B cell (primary cell): ENCODE measurements at places on chromosomes 6 and 20. TPM values are rescaled to one million over a fixed set of nuclear protein-coding genes. Genes with fewer than 3 reads are reported as not detected.

- no peak for DNase-seq
Measured at GRCh38 chr20:47066484-47067270, 172.0 kb downstream of the EYA2 start.

Gene OR2J3
- total RNA-seq: not detected in 2 replicates

DNA sequence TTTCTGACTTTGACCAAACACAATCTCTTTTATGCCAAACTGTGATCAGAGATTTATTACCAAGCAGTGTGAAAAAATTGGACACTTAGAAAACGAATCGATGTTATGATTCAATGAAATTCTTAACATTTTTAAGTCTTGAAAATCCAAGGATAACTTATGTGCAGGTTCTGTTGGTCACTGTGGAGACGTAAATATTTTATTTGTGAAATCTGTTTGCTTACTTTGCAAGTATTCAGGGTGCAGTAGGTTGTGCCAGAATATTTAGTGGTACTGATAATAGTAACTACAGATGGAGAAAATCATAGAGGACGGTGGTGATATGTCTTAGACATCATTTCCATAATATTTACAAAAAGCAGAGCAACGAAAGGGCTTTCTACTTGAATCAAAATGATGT is 97.3 kb downstream of the BMP2 start:
- no peak for DNase-seq

GRCh38 chr6:41691426-41692079 is 43.9 kb downstream of the TFEB start:
- no peak for DNase-seq

- no peak for DNase-seq
Measured at GRCh38 chr20:32189123-32189410, 18.5 kb downstream of the PLAGL2 start.

DNA sequence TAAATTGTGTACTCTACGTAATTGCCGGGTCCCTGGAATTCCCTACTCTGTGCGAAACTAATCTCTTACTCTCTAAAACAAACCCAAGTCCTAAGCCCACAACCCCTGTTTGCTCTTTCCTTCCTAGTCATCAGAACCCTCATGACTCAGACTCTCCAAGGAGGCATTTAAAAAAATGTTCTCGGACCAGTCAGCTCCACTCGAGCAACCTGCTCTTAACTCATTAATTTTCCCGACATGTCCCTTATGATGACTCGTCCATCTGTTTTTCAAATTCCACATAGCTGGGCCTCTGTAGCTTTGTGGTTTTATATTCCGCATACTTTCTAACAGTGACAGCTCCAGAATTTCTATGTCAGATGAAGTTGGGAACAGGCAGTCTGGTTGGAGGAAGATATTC is 2.6 kb upstream of the MUC22 start:
- no peak for DNase-seq

GRCh38 chr20:17276101-17276500 is 49.3 kb downstream of the PCSK2 start:
- DNase-seq: no peak

Gene PHACTR1
- 121 and 129 TPM in 2 replicates for total RNA-seq

DNA sequence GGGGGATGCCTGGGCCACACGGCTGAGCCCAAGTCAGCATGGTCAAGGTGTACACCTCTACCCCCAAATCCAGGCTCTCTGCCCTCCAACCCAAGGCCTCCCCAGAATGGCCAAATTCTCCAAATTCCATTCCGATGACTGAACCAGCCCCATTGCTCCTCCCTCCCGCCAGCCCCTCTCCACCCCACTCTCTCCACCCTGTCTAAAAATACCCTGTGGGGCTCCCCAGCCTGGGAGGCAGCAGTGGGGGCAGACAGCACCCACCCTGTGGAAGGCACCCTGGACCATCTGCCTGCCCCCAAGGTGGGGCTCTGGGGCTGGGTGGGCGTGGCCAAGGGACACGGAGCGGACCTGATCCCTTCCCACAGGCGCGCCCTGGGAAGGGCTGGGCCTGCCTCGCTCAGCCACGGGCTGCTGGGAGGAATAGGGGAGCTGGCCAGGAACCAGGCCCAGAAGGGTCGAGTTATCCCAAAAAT is 11.4 kb downstream of the TEAD3 start:
- no peak for DNase-seq

- no peak for DNase-seq
Measured at GRCh38 chr6:169424821-169425240, 171.2 kb upstream of the THBS2 start.
